ENCODE measurements at places on chromosomes 4 and X.

DNA sequence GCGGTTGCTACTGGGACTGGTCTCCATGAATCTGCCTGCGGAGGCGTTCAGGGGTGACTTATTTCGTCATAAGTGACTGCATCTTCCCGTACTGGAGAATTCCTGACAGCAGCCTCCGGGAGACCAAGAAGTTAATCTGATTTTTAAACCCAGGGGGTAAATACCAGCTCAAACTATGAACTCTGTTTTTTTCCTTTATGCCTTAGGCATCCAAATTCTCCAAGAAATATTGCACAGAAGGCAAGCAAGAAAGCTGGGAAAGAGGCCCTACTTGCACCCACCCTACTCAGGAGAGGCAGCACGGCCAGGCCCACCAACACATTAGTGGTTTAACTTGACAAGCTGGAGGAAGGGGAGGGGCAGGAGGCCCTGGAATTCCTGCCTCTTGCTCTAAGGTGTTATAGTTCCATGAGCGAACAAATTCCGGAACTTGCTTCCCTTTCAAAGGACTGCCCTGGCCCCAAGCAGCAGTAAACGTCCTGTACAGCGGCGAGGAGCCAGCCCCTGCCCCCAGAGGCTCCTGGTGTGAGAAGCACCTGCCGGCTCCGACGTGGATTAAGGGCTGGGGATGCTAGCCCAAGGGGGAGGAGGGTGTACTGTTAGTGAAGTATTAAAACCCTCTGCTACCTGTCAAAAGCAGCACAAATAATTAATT lies 177.2 kb downstream of the AFAP1 start:
- DNase-seq: no peak

DNA sequence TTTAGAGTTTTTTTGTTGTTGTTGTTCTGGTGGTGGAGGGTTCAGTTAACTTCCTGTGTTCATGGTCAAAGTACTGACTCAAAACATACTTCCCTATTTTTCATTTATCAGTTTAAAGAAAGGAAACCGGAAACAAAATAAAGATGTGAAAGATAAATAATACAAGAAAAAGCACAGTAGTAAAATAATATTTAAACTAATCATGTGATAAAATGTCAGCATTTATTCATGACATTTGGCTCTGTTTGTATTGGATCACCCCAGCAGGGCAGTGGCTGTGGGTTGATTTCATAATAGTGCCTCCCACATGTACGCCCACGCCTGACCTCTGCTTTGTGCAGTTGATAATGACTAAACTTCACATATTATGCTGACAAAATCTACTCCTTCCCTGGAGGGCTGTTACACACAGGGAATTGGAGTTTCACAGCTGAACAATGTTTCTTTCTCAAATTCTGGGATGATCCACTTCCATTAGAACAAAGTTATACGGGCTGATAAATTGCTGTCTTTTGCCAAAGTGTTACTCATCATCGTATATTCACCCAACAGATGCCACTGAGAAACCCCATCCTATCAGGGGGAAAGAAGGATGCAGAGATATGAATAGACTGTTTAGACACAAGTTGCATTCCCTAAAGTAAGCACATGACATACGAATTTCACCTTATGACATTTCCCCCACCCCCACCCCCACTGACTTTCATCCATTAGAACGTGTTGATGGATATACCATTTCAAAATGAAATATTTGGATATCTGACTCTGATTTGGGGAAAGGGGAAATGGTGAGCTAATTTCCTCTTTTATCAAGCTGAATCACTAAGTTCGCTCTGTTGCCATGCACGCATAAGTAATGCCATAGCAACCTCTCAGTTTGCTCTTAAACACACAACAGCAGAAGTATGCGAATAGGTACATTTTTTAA lies 48.3 kb downstream of the AMELX start:
- DNase-seq: no peak

DNA sequence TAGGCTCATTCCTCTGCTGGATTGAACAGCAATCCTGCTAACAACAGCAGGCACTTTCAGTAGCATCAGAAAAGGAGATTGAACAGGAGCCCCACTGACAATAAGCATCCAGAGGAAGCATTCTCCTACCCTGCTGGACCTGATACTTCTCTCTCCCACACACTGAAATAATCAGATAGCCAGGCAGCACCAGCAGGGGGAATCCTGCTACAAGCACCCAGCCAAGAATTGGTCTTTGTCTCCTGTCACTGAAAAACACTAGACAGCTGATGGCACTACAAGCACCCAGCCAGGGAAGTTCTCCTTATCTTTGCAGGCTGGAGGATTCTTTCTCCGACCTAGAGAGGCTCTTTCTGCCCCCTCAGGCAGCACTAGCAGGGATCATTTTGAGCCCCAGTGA lies 444.3 kb upstream of the GRIA3 start:
- no peak for DNase-seq

DNA sequence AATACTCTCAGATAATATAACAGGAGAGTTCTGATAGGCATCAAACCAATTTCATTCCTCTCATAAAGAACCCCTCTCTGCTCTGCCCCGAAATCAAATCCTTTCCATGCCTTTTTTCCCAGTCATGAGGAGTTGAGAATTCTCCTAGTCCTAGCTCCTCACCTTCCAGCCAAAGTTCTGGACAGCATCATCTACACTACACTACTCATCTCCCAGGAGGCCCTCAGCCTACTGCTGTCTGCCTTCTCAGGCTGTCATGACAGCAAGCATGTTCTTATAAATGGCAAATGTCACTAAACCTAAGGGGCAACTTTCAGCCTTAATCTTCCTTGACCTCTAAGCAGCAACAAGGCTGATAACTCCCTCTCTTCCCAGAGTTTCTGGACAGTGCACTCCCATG lies 26.6 kb downstream of the MAPK10 start:
- no peak for DNase-seq

DNA sequence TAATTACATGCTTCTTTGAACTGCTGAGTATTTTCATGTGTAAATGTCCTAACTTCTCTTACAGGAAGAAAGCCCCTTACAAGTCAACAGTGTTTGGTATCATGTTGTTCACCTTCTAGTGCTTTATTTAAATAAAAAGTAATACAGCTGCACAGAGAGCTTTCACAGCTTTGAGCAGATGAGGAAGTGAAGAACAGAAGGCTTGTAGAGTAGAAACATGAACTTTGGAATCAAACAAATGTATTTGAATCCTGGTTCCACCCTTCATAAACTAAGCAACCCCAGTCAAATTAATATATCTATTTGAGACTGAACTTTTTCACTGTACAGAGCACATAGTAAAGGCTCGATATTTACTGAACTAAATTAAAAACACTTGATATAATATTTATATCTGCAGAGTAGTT lies 120.5 kb downstream of the CAMK2D start:
- DNase-seq: no peak

- DNase-seq: no peak
These were observed 10.4 kb downstream of the CCNI start for GRCh38 chr4:77065382-77065781.

DNA sequence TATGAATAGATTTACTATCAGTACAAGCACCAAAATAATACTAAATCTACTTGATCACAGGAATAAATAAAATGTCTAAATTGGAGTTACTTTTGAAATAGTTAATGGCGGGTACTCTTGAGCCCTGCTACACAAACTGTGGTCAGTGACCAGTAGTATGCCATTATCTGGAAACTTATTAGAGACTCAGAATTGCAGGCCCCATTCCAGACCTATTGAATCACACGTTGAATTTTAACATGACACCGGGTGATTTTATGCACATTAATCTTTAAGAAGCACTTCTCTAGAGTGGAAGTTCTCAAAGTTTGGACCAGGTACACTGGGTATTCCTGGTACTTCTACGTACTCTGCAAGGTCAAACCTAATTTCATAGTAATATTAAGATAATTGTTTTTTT lies 660.0 kb upstream of the POU3F4 start:
- DNase-seq: no peak

All from activated CD8-positive, alpha-beta memory T cell treated with anti-CD3 and anti-CD28 coated beads for 1 hour (primary cell).